NCI-H1930 (cell line): ENCODE measurements at places on chromosomes 2 and 18.

- no peak for DNase-seq
Observed at GRCh38 chr2:45651415-45652089, at the start of gene PRKCE. PRKCE (plus strand) TSS chr2:45651675.

DNA sequence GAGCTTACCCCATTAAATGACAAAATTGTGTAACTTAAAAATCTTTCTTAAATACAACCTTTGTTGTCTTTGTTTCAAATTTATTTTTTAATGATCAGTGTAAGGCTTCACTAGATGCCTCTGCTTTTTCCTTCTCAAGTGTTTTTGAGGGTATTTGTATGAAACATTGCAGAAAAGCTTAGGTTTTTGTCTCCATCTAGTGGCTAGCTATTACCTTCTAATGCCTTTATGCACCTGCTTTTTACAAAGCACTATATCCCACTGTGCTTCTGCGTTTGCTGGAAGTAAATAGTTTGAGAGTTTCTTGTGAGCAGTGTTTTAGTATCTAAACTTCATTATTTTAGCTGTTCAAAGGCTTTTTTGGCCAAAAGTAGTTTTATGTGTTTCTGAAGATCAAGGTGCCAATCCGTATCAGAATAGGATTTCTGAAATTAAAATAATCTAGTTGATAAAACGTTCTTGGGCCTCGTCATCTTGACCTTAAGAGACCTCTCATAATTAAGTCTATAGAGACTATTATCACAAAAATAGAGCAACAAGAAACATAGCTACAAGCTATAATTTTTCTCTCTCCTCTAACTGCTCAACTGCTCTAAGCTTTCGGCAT lies 47.0 kb downstream of the IWS1 start:
- DNase-seq: peak; percentile 37

DNA sequence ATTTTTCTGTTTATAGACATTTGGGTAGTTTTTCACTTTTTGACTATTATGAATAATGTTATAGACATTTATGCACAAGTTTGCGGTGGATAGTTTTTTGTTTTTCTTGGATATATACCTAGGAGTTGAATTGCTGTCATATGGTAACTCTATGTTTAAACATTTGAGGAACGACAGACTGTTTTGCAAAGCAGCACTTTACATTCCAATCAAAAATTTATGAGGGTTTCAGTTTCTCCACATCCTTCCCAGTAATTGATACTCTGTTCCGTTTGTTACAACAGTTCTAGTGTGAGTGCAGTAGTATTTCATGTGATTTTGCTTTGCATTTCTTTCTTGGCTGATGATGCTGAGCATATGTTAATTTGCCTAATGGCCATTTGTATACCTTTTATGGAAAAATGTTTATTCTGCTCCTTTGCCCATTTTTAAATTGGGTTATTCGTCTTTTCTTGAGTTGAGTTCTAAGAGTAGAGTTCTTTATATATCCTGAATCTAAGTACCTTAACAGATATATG lies 617.3 kb upstream of the LRATD1 start:
- no peak for DNase-seq

DNA sequence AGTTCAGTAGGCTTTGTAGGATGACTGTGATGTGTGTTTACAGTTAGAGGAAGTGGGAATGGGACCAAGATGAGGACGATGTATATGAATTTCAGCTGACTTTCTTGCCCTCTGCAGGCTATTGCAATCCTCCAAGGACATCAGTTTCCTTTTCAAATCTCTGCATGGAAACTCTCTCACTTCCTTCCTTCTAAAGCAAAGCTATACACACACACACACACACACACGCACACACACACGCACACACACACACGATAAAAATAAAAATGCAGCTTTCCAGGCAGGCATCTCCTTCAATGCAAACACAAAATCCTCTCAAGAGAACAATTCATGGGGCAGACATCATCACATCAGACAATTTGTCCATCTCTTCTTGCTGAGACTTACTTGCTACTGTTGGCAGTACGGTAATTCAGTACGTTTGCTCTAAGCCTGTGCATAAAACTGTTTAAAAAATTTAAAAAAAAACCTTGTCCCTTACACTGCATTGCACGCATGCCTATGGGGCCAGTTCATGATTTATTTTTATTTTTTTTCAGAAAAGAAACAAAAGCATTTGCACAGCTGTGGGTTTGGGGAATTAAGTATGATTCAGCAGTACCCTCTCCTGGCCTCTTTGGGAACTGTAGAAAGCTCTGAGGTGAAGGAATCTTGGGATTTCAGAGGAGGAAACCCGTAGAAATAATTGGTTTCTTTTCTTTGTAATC lies 27.1 kb upstream of the ICOS start:
- DNase-seq: no peak

GRCh38 chr2:181558371-181558770 lies 98.5 kb downstream of the CERKL start:
- DNase-seq: no peak

DNA sequence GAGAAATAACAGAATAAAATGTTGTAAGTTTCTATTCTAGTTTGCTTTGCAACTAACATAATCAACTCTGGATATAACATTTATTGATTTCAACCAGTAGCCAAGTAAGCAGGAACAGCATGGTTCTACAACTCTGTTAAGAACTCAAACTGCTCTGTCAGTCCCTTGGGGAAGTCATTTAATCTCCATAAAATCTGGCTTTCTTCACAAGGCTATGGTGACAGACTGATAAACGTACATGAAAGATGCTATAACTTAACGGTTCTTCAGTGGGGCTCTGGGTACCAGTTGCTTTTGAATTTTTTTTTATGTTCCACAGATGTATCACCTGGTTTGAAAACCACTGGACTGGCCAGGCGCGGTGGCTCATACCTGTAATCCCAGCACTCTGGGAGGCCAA lies 10.3 kb downstream of the PSME4 start:
- DNase-seq: no peak

DNA sequence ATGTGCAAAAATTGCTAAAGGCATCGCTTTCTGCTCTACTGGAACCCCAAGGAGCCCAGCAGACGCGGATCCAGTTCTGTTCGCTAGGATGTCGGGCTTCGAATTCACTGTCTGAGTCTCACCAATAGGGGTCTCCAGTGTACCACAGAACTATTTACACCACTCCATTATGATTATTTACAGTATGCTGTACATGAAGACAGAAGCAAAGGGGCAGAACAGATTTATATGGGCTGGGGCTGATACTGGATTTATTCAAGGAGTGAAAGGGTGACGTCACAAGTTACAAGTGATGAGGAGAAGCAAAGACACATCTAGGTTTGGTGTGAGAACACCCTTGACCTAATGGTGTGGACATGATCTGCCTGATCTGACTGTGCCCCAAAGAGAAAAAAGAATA lies 185.3 kb upstream of the ATP5MC3 start:
- no peak for DNase-seq

DNA sequence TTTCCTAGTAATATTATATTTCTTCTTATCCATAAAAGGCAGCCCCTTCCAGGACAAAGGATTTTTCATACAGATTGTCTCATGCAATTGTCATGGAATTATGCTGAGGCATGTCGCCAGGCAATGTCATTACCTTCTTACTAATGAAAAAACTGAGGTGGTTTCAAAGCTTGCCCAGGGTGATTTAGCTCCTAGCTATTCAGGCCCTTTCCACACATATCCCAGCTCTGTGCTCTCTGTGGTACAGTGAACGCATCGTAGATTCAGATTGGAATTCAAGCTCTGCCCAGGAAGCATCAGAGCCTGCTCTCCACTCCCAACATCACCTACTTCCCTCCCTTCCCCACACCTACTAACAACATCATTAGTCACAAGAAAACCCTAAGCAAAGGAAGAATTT lies 60.1 kb downstream of the ATP8B1 start:
- no peak for DNase-seq

- no peak for DNase-seq
Observed at GRCh38 chr2:7609556-7609955, 692.3 kb downstream of the RNF144A start.

GRCh38 chr2:194327196-194327888 lies 1329.7 kb upstream of the SLC39A10 start:
- DNase-seq: no peak

- DNase-seq: no peak
Observed at GRCh38 chr2:239769554-239770245, 255.4 kb downstream of the NDUFA10 start.

- DNase-seq: no peak
Observed at GRCh38 chr2:118249531-118249930, 161.3 kb downstream of the INSIG2 start.

DNA sequence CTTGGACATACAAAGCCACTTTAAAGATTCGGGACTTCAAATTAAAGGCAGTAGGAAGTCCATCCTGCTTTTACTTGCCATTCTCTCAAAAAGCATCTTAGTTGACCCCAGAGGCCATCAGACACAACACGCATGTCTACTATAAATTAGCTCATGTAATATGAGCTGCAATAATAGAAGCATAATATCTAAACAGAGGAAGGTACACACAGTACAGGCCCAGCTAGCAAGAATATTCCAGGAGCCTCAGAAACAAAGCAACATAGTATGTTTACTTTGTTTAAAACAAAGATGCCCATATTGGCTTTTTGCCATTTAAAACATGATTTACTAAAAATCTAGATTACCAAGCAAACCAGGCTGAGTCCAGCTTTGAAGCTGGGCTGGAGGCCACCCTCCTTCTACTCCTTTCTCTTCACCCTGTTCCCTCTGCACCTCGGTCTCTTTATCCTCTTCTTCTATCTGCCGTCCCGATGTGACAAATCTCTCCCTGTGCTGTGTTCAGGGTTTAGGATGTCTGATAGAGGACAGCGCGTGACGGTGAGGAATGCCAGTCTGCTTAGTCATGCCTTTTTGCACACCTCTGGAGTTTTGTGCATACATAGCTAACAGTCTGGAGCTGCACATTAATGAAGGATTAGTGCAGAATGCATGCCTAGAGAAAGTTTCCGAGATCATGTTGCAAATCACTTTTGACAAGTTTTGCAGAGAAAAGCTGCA lies 28.2 kb downstream of the DTNA start:
- no peak for DNase-seq

GRCh38 chr2:215928086-215928485 lies 85.3 kb downstream of the MREG start:
- DNase-seq: no peak

DNA sequence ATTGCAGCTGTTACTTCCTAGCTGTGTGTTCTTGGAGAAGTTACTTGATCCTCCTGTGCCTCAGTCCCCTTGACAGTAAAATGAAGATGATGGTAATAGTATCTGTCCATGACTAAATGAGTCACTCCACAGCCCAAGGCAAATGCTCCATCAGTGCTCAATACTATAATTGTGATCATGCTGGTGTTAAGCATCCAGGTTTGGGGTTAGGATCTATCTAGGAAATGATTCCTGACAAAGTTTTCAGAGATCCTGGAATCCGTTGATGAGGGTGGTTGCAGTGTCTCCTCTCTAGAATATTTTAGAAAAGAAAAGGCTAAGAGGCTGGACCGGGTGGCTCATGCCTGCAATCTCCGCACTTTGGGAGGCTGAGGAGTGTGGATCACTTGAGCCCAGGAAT lies 2.7 kb upstream of the PRELID3A start:
- no peak for DNase-seq

GRCh38 chr2:143690235-143690634 lies 561.0 kb downstream of the ARHGAP15 start:
- no peak for DNase-seq

DNA sequence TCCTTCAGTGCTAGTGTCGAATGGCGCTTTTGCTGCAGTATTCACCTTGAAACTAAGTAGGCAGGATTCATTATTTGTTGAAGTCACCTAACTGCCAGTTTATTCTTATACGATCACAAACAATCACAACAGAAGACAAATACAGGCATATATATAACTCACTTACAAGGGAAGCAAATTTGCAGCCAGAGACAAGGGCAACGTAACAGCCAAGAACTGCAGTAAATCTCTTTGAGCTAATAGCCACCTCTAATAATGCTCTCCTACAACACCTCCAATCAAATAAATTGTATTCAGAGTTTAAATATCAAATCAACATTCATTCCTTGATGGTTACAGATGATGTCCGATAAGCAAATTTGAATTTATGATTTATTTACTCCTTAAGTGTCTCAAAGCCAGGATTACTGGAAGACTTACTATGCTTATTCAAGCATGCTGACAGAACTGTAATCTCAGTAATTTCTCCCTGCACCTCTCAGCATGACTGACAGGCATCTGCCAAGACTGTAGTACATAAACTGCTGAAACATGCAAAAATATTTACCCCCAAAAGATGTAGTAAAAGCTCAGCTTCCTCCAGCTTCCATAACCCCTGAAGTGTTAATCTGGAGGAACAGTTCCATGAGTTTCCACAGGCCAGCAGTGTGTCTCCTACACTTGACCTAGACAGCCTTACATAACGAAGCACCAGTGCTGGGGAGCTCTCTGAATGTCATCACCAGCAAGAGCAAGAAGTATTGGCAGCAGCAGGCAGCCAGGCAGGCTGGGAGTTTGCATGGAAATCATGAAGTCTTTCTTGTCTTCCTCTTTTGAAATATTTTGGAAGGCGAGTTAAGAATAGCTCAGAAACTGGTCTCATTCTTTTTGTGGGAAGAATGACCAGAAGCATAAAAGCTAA lies 20.9 kb upstream of the SCN1A start:
- DNase-seq: no peak

DNA sequence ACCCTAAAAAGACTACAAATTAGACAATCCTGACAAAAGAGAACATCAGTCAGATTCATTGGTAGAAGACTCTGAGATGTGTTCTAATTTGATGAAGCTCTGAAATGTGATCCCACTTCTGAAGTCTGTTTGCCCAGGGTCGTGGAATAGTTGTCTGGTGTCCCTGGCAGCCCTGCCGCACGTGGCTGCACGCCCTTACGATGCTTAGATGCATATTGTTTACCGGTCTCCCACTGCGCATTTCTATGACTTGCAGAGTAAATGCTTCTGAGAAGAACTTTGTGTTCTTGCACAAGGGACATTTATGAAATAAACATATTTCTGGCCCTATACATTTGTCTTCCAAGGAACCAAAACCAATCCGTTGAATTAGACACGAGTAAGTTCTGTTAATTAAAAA lies 243.2 kb downstream of the BABAM2 start:
- no peak for DNase-seq

DNA sequence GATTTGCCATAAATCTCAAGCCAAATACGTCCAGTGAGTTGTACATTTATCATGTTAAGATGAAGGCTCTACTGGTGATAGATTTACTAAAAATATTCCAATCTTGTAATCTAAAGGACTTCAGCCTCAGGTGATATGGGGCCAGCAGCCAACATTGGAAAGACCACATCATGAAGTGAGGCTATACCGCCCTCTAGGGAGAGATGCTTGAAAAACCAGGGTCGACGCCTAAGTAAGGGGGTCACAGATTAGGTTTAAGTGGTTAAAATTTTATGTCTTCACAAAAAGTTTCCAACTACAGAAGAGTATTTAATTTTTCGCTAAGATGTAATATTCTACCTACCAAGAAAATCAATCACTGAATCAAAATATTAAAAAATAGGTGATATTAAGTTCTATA lies 33.3 kb downstream of the DOCK10 start:
- DNase-seq: peak; percentile 16
